Astrocyte (in vitro differentiated cells and primary cell): ENCODE measurements at places on chromosomes 2 and 18.

- no peak for DNase-seq
These were observed 54.0 kb downstream of the CLASP1 start for GRCh38 chr2:121595012-121595891.

- DNase-seq: no peak
These were observed 37.9 kb downstream of the GDF7 start for GRCh38 chr2:20704886-20705285.

DNA sequence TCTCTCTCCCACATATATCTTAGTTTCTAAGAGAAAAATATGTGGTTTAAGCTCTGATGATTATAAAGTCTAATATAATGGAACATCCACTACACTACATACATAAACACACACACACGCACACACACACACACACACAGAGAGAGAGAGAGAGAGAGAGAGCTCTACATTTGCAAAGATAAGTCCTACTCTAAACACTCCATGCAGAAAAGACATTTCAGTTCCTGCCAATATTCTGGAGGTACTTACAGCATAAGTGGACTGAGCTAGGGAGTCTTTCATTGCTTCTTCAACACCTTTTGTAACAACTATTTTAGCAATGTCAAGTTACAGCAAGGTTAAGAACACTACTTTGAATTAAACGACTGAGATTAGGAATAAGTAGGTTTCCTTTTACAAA lies 80.1 kb downstream of the FIGN start:
- DNase-seq: peak; percentile 23

GRCh38 chr18:76121011-76121410 lies 374.0 kb downstream of the ZNF516 start:
- DNase-seq: no peak

DNA sequence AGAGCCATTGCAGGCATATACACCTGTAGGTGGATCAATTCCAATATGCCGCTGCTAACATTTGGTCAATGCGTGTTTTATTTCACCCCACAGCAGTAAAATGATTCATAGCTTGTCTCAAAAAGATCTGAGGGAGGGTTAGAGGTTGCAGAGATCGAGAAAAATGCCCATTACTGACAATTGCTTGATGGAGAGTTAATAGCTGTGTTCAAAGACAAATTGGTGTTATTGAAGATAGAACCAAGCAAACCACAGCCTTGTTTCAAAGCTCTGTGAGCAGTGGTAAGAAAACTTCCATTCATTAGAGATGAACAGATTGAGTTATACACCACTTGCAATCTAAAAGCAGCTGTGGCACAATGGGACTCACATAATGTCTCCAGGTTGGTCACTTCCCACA lies 95.4 kb downstream of the KCNE4 start:
- DNase-seq: no peak

GRCh38 chr2:8408560-8409460 lies 273.0 kb upstream of the ID2 start:
- no peak for DNase-seq

DNA sequence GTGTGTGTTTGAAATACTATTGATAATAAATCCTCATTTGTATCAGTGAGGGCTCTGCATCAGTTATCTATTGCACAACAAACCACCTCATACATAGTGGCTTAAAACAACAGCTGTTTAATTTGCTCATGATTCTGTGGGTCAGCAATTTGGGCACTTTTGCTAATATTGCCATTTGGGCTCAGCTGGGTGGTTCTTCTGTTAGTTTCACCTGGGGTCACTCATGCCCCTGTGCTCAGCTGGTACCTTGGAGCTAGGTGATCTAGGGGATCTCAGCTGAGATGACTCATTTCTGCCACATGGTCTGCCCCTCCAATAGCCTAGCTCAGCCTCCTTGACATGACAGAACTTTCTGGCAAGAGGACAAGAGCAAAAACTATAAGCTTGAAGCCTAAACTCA lies 126.3 kb downstream of the LYPD6B start:
- no peak for DNase-seq

GRCh38 chr2:163669506-163669905 lies 66.3 kb downstream of the FIGN start:
- DNase-seq: no peak

DNA sequence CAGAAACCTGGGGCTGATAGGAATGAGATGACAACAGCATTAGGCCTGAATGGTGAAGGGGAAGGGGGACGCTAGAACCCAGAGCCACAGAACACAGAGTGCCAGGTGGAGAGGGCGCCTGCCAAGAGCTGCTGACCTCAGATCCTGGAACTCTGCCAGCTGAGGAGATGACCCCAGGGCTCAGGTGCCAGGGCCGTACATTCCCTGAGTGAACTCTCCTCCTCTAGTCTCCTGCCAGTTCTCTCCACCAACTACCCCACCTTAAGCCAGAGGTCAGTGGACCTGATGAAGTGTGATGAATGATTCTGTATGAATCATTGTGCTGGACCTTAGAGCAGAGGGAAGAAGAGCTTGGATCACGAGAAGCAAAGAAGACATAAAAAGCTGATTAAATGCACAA lies 1582.2 kb upstream of the ACVR2A start:
- no peak for DNase-seq

DNA sequence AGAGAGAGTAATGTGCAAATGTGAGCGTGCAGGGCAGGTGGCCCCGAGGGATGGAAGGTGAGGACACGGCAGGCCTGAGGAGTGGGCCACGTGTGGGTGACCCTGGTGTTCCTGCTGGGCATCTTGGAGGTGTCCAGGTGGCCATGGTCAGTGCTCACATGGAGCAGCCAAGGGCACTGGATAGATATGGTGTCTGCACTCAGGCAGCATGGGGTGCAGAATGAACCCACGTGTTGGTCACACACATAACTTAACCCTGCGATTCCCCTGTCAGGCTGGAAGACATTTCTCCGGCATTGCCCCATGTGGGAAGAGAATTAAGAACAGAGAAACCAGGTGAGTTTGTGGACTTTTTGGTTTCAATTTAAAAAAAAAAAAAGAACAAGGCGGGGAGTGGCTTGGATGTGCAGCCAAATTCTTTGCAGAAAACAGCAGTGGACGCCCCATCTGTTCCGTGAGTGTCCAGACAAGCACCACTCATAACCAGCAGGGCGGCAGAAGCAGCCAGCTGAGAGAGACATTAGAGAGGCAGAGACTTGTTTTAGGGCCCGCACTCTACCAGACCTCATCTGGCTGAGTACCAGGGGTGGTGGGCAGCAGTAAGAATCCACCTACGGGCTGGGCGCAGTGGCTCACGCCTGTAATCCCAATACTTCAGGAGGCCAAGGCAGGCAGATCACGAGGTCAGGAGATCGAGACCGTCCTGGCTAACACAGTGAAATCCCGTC lies 249.8 kb downstream of the ACKR3 start:
- no peak for DNase-seq

DNA sequence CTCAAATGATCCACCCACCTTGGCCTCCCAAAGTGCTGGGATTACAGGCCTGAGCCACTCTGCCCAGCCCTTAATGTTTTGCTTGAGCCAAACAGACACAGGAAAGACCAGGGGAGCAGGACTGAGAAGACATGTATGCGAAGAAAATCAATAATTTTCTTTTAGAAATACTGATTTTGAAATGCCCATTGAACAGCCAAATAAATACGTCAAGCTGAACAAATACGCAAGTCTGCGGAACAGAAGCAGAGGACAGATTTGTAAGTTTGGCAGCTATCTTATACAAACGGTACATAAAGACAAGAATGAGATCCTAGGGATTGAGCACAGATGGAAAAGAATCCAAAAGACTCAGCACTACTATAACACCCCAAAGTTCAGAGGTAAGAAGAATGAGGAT lies 20.8 kb downstream of the SF3B1 start:
- no peak for DNase-seq

DNA sequence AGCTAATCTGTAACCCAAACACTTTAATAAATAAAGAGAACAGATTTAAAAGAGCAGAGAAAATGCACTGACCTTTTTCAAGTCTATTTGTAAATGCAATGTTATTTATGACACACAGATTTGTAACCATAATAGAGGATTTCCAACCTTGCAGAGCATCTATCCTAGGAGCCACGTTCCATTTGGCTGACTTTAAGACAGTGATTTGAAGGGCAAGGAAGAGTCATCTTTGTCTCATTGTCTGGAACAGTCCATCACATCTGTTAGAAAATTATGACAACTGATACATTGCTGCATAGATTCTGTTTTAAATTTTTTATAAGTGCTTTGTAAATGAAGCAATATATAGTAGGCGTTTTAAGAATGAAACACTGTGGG lies 90.8 kb upstream of the L3MBTL4 start:
- no peak for DNase-seq

DNA sequence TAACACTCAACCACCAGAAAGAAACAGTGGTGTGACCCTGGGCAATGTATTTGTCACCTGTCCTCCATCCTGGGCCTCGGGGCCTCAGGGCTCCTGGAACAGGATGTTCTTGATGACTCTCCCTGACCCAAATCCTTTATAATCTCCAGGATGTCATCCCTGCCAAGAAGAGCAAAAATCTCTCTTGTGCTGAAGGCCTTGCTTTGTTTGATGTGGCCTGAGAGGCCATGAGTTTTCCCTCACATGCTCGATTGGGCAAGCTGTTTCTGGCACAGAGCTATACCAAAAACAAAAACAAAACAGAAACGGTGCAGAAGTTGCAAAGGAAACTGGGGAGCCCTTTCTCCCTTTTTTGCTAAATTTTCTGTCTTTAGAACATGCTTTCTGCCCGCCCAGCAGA lies 35.7 kb upstream of the ST3GAL5 start:
- peak; percentile 44 for DNase-seq

- DNase-seq: no peak
These were observed 2.5 kb downstream of the PDK1 start for GRCh38 chr2:172558372-172558771.

DNA sequence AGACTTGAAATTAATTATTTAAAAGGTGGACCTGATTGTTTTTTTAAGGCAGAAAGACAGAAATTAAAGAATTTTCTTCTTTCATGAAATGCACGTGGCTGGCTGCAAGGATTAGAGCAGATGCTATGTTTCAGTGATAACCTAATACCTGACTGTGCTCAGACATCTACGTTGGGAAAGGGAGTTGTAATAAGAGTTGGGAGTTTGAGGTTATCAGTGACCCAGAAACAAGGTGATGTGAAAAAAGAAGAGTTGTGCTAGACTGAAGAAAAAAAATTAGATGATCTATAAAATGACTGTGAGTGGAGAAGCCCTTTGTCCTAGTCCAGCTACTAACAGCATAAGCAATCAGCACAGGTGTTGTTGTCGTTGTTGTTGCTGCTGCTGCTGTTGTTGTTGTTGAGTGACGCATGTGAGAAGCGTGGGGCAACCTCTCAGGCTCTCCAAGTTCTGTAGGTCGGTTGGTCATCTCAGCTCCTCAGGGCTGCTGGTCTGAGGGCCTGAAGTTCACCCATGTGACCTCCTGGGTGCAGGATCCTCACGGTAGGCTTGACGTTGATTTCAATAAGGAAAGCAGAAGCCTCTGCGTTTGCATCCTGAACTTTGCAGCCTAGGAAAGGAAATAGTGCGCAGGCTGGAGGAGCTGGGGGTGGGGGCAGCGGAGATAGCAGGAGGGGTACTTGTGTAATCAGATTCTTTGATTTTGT lies 7.6 kb downstream of the POU3F3 start:
- no peak for DNase-seq

GRCh38 chr2:2582998-2583545 lies 252.0 kb upstream of the MYT1L start:
- no peak for DNase-seq

DNA sequence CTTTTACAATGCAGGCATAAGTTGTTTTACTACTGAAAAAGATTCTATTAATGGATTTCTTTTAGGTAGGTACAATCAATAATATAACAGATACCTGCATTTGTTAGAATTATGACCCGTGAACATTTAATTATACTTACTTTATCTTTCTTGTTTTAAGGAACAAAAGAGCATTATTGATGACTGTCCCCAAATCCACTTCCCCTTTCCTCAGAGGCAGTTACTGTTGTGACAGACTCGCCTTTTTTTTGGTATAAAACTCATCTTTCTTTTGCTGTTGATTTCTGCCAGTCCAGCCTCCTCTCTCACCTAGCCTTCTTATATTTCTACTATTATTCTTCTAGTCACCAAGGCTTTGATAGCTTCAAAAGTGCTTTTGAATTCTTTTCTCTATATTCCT lies 12.1 kb downstream of the ACTR3 start:
- DNase-seq: no peak

GRCh38 chr2:1780693-1781092 lies 36.4 kb upstream of the PXDN start:
- no peak for DNase-seq

- no peak for DNase-seq
These were observed 108.4 kb upstream of the SH3BP4 start for GRCh38 chr2:234843411-234843810.

DNA sequence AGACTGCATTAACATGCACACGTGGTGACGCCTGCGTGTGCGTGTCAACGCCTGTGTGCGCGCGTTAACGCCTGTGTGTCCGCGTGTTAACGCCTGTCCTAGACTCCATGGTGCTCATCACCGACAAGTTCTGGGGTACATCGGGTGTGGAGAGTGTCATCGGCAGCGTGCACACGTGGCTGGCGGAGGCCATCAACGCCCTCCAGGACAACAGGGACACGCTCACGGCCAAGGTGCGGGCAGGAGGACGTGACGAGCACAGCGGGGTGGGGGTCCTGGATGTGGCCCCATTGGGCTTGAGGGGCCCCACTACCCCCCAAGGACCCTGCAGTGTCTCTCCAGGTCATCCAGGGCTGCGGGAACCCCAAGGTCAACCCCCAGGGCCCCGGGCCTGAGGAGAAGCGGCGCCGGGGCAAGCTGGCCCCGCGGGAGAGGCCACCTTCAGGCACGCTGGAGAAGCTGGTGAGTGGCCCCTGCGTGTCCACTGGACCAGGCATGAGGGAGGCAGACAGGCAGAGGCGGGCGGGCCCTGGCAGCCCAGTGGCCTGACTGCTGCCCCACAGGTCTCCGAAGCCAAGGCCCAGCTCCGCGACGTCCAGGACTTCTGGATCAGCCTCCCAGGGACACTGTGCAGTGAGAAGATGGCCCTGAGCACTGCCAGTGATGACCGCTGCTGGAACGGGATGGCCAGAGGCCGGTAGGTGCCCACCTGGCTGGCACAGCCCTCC lies 29.2 kb downstream of the GPC1 start:
- DNase-seq: no peak

- peak; percentile 69 for DNase-seq
These were observed 7.2 kb upstream of the ABCB11 start for GRCh38 chr2:169038338-169038757.

GRCh38 chr2:174322746-174323145 lies 12.0 kb upstream of the SP9 start:
- no peak for DNase-seq

- DNase-seq: no peak
These were observed 16.1 kb upstream of the CD207 start for GRCh38 chr2:70851704-70852103.
